ENCODE measurements at places on chromosomes 7 and 10.
A peak's percentile ranks its signal among the peaks of the same experiment; 100 is the strongest.

DNA sequence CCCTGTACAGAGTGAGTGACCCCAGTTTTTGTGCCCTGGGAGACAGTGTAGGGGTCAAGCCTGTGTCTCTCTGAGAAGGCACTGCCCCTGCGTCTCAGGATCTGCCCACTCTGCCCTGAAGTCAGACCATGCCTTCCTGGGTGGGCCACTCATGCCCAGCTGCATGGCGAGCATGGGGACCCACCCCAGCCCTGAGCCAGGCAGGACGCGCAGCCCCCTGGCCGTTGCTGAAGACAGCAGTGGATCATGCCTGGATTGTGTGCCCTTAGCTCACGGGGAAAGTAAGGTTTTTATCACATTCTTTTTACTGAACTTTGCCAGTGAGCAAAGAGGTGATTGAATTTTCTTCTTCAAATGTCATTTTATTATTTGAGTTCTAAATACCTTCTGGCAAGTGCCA is 66.2 kb downstream of the WDR37 start:
- DNase-seq: no peak

DNA sequence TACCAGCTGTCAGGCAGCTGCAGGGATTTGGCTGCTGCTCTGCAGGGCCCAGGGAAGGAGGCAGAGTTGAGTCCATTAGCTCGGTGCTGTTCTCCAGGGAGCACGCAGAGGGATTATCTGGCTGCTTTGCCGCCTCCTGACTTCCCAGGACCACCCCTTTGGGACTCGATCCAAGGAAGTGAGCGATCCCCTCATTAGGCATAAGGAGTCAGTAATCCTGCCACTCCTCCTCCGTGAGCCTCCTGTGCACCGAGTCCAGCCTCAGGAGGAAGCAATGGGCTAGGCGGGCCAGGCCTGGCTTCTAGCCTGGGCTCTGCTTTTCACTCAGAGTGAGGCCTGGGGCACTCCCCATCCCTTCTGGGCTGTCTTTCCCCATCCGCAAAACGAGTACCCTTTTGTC is 417.9 kb downstream of the RPS24 start:
- no peak for DNase-seq

- DNase-seq: peak; percentile 74
Measured at GRCh38 chr7:15555381-15555859, 6.4 kb downstream of the AGMO start.

DNA sequence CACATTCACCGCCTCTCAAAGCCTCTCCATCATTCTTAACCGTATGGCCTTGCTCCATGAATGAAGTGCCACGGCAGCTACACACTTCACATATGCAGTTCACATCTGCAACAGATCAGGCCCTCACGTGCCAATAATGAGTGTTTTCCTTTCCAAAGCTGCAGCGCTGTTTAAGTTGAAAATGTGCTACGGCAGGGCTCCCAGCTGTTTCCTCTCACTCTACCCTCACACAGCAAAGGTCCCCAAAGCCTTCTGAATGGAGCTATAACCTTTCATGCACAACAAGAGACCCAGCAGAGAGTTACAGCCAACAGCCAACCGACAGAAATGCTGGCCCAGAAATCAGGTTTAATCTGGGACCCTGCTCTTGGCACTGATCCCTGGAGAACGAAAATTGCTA is 236.1 kb downstream of the ELMO1 start:
- no peak for DNase-seq

DNA sequence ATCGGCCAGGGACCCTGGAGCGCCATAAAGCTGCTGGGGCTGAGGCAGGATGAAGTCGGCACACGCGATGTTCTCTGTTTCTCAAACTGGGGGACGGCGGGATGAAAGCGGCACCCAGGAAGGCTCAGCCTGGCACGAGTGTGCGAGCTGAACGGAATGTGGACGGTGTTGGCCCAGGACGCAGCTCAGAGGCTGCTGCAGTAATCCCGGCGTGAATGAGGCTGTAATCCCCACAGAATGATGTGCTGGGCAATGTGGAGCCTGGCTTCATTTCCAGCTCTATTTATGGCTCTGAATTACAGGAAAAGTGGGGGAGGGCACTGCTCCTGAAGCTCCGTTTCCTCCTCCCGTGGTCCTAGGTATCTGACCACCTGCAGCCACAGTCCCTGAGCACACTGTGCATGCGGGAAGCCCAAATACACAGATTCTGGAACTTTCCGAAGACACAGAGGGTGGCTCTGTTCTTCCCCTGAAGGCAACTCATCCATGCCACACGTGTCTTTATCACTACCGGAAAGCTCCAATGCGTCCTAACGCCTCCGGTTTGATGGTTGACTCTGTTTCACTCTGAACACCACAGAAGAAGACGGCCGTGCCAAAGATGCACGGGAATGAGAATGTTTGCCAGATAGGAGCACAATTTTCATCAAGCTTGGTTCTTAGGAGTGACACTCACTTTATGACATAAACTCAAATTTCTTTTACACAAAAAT is 37.6 kb downstream of the KLF6 start:
- no peak for DNase-seq

- no peak for DNase-seq
Measured at GRCh38 chr7:2038931-2039728, 193.6 kb downstream of the MAD1L1 start.

GRCh38 chr10:72297281-72297804 is 23.6 kb downstream of the DDIT4 start:
- peak; percentile 97 for DNase-seq

GRCh38 chr10:127899766-127900387 is 7.0 kb upstream of the PTPRE start:
- DNase-seq: no peak

DNA sequence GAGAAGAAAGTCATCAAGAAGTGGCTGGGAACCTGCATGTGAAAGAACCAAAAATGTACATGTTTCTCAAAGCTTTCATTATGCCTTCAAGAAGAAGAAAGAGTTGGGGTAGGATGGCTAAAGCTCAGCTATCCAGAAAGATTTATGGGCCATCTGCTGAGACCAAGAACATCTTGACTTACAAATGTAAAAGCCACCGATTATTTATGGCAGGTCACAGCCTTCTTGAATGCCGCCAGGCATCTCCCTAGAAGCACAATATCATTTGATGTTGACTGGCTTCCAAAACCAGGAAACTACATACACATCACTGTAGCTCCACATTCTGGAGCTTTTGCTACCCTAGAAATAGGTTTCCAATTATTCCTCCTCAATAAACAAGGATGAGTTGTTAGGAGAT is 254.2 kb upstream of the AOAH start:
- no peak for DNase-seq

- no peak for DNase-seq
Measured at GRCh38 chr10:91076991-91077548, 143.4 kb upstream of the PCGF5 start.

All from ELR (cell line).